Activated naive CD4-positive, alpha-beta T cell treated with Interleukin-2 at 50 U/mL for 16 hours (primary cell): ENCODE measurements at places on chromosomes 1 and 21.
A peak's percentile ranks its signal among the peaks of the same experiment; 100 is the strongest.

DNA sequence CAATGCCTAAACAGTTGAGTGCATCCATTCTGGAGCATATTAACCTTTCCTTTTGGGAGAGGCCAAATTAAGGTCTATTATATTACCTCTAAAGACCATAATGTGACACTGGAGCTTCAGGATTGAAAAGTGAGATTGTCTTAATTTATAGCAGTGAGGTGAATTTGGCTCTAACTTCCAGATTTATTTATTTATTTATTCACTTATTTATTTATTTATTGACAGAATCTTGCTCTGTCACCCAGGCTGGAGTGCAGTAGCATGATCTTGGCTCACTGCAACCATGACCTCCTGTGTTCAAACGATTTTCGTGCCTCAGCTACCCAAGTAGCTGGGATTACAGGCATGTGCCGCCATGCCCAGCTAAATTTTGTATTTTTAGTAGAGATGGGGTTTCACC is 19.1 kb downstream of the ZCCHC17 start:
- DNase-seq = no peak

- no peak for DNase-seq
Measured at GRCh38 chr1:26218906-26219494, 15.0 kb upstream of the CEP85 start.

- no peak for DNase-seq
Measured at GRCh38 chr1:45032837-45033236, 20.8 kb downstream of the UROD start.

DNA sequence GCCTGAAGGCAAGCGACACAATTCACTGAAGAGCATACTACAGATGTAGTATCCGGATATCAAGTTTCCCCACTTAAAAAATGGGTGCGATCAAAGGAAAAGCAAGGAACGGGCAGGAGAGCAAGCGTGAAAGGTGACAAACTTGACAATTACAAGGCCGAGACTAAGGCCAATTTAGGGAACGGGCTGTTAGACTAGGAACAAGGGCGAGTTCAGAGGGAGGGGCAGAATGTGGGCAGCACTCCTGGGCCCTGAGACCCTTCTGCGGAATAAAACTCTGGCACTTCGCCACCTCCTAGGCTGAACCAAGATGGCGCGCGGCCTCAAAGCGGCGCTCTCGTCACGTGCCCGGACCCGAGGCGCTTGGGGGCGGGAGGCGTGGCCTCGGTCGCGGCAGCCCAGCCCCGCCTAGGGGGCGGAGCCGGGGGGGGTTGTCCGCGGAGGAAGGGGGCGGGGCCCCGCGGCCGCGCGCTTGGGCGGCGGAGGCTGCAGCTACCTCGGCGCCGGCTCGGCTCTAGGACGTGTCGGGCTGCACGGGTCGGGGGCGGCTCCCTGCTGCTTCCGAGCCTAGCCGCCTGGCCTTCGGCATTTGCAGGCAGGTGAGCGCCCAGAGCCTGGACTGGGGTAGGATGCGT is at the start of gene PPFIA4:
Gene PPFIA4, plus strand, starts transcription at position 461 of the 635 bp plus-strand sequence. CDS start 12,518 bp downstream, outside the sequence.
- peak; percentile 86 for DNase-seq

- no peak for DNase-seq
Measured at GRCh38 chr1:56472860-56473259, 106.5 kb downstream of the PLPP3 start.

- DNase-seq = no peak
Measured at GRCh38 chr1:50959303-50959912, 659 bp downstream of the FAF1 start.

- DNase-seq = no peak
Measured at GRCh38 chr1:221865808-221866207, 123.9 kb upstream of the DUSP10 start.

- no peak for DNase-seq
Measured at GRCh38 chr1:225919906-225920305, 4.1 kb downstream of the PYCR2 start.
